Calu3 (cell line): ENCODE measurements at places on chromosomes 16 and 17. TPM values are rescaled to one million over a fixed set of nuclear protein-coding genes. Genes with fewer than 3 reads are reported as not detected.
A peak's percentile ranks its signal among the peaks of the same experiment; 100 is the strongest.

The ZG16 gene
- not detected in 2 replicates for total RNA-seq

The CDH1 gene
- 328 and 421 TPM in 2 replicates for total RNA-seq

The KRT36 gene
- not detected in 2 replicates for total RNA-seq

The SMIM5 gene
- total RNA-seq = 1.9 and 3.5 TPM in 2 replicates

GRCh38 chr17:37225465-37225864 is 150.3 kb upstream of the C17orf78 start:
- no peak for DNase-seq

GRCh38 chr17:58279016-58279711 is 1.6 kb downstream of the MPO start:
- no peak for DNase-seq

- DNase-seq = peak; percentile 54
Observed at GRCh38 chr16:14475370-14476139, 154.5 kb downstream of the PARN start.

DNA sequence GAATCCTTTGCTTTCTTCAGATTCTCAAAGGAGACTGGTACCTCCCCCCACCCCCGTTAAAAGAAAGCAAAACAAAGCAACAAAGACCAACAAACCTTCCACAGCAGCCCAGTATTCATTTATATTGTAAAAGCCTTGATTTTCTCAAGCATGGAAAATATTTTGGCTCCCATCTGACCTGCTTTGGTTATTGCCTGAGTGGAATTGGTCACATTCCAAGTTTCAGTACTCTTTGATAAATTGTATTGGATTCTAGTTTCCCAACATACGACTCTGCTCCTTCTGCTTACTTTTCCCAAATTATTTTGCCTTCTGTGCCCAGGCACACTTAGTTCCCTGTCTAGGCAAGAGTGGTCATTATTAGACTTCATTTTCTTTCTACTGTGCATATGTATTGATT is 1.3 kb downstream of the ABCC11 start:
- DNase-seq = no peak

GRCh38 chr16:3170440-3171180 is 17.4 kb upstream of the OR1F1 start:
- DNase-seq = no peak

DNA sequence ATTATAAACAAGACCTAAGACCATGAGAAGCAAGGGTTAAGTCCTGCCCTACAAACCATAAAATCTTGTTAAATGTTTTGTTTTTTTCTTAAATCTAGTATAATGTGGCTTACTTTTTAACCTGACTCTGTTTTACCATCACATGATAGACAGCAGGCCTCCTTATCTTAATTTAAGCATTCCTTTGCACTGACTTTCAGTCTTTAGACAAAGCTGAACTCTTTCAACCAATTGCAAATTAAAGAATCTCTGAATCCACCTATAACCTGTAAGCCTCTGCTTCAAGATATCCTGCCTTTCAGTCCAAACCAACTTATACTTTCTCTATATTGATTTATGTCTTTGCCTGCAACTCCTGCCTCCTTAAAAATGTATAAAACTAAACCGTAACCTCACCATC is 478.5 kb downstream of the GRIN2A start:
- DNase-seq = no peak

DNA sequence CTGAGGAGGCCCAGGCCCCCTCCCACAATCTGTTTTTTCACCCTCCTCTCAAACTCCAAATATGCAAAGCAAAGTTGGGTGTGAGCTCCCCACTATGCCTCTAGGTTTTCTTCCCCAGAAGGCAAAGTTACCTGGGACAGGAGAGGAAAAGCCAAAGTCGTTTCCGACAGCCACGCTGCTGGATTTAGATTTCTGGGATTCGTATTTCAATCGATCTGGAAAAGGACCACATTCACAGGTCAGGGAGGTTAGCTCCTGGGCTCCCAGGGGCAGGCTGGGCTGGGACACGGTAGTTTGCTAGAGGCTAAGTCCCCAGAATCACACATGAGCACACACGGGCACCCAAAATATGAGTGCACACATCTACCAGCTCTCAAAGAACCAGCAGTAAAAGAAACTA is 21.3 kb upstream of the MRPS23 start:
- no peak for DNase-seq

GRCh38 chr17:81471818-81472456 is 40.7 kb downstream of the ACTG1 start:
- DNase-seq = no peak

DNA sequence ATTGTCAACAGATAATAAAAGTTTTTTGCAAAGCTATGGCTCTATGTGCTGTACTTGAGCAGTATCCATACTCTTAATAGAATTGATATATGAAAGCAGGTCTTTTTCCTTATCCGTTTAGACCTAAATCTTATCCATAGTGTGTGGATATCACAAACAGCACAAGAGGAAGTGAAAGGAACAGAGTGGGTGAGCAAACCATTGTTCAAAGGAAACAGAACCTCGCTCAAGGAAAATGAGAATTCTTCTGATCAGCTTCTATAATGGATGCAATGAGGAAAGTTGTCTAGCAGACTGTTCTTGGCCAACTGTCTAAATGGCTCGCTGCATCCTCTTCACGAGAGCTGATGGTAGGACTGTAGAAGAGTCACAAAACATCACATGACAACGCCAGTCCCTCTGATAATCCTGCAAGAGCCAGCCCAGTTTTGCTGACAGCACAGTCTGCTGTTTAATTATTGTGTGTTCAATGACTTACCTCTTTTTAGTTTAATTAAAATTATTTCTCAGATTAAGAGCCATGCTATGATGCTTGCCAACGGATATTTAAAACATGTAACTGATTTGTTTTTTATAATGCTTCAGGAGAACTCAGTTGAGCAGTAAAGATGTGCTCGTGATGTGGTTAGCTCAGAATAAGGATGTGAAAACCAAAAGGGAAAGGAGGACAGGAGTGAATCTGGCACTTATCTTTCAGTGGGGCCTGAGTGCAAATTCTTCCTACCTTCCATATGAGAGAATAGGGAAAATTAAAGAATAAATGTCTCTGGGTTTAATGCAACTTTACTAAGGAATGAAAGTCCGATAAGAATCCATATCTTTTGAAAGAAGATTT is 38.5 kb downstream of the WWOX start:
- no peak for DNase-seq

GRCh38 chr17:78144736-78145641 is 1.2 kb upstream of the C17orf99 start:
- peak; percentile 82 for DNase-seq

DNA sequence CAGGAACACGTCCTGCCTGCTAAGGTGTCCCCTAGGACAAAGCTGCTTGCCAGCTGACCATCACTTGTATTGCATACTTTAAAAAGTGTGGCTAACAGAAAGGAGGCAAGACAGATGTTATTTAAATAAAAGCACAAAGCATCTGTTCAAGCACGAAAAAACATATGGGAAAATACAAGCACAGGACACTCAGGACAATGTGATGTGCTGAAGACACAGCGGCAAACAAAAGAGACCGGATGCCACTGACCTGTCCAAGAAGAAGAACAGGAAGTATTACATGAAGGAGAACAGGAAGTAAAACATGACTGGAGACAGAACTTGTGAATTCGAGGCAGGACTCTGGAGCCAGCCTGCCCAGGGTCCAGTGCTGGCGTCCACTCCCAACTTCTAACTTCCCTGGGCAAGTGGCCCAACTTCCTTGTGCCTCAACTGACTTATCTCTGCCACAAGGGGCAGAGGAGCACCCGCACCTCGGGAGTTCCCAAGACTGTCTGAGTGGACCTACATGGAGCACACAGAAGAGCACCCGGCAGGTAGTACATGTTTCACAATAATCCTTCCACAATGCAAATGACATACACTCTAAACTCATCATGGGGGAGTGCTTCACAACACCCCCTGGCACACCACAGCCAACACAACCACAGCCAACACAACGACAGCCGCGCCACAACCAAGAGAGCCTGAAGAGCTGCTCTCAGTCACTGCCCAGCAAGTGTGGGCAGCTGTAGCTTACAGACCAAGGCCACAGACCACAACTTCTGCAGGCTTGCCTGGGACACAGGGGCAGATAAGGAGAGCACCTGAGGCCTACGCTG is 36.6 kb downstream of the ANKRD11 start:
- no peak for DNase-seq

GRCh38 chr16:11088074-11088730 is 143.8 kb downstream of the CLEC16A start:
- no peak for DNase-seq

GRCh38 chr17:68182011-68182306 is 65.9 kb upstream of the AMZ2 start:
- DNase-seq = no peak
